NCI-H1105 treated with DMSO at 0.1 percent for 48 hours (cell line): ENCODE measurements at places on chromosomes 5 and 9.

GRCh38 chr5:133229931-133230664 lies 178.3 kb downstream of the HSPA4 start:
- no peak for DNase-seq

DNA sequence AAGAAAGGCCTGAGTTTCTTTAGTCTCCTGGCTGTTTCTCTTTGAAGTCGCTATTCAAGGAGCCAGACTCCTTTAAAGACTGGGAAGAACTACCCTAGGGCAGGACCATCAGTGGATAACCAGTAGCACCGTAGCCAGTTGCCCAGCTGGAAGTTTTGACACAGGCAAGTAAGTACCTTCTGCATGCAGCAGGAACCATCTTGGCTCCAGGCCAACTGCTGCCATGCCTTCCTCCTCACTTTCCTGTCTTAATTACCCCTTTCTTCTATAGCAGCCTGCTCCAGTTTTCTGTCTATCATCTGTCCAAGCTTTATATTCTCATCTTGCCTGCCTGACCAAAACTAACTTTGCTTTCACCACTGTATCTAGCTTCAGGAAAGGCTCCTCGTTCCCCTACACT lies 149.7 kb upstream of the SV2C start:
- DNase-seq, result peak; percentile 54

GRCh38 chr5:120604884-120605283 lies 140.8 kb downstream of the PRR16 start:
- no peak for DNase-seq

GRCh38 chr5:117435203-117435602 lies 860.6 kb upstream of the SEMA6A start:
- no peak for DNase-seq

- peak; percentile 80 for DNase-seq
Measured at GRCh38 chr9:116737152-116737546, 50.0 kb downstream of the TRIM32 start.

DNA sequence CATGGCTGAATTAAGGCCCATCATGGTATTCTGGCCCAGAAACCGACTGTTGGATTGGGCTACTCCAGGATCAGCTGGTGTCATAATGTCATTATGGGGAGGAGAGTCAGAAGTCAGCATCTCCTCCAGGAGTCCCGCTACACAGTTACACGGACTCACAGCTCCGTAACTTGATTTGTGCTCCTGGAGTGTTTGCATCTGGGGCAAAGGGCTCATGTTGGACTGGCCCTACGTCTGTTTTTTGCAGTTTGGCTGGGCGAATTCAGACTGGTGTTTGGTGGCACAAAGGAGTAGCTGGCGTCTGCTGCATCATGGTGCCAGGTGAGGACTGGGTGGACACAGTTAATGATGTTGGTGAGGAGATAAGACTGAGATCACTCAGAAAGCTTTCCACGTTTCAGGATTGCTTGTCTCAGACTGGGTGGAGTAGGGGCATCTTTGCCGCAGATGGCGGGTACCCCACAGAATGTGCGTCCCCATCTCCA lies 31.3 kb downstream of the OR2V1 start:
- no peak for DNase-seq

DNA sequence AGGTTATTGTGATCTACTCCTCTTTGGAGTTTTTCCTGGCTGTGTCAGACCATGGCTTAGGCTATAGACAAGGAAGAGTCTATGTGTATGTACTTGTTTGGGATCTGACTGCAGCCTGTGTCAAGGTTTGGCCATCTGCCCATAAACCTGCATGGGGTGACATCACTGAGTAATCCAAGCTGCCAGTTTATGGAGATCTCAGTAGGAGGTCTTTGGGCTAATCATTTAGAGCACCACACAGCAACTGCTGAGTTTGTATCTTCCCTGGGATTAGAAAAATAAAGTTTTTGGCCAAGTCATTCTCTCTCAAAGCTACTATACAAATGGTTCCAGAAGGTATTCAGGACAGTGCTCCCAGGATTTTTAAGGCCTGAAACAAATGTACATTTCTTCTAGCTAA lies 65.5 kb upstream of the HSPB3 start:
- peak; percentile 43 for DNase-seq
